ENCODE measurements at places on chromosomes 13 and 19. TPM values are rescaled to one million over a fixed set of nuclear protein-coding genes. Genes with fewer than 3 reads are reported as not detected.
A peak's percentile ranks its signal among the peaks of the same experiment; 100 is the strongest.

GRCh38 chr13:30718661-30719524 lies 16.4 kb upstream of the ALOX5AP start:
- no peak for DNase-seq

DNA sequence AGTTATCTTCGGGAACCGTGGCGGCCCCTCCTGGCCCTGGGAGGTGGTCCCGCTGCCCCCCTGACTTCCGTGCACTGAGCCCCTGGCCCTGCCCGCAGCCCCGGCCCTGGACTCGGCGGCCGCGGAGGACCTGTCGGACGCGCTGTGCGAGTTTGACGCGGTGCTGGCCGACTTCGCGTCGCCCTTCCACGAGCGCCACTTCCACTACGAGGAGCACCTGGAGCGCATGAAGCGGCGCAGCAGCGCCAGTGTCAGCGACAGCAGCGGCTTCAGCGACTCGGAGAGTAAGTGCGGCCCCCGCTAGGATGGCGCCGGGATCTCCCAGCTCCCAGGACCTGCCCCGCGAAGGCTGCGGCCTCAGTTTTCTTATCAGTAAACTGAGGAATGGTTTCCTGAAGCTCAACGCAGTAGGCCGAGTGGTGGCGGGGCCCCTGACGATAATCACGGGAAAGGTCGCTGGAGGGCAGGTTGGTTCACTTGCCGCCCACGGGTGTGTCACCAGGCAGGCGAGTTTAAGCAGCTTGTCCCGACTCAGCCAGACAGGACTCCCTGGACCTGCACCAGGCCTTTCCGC lies 924 bp downstream of the RGCC start:
- peak; percentile 5 for DNase-seq

Gene MAST1
- 17.7 TPM for total RNA-seq

- no peak for DNase-seq
These were observed 65.5 kb downstream of the TSHZ3 start for GRCh38 chr19:31283701-31284100.

Gene SPRED3
- total RNA-seq: 12.0 TPM

DNA sequence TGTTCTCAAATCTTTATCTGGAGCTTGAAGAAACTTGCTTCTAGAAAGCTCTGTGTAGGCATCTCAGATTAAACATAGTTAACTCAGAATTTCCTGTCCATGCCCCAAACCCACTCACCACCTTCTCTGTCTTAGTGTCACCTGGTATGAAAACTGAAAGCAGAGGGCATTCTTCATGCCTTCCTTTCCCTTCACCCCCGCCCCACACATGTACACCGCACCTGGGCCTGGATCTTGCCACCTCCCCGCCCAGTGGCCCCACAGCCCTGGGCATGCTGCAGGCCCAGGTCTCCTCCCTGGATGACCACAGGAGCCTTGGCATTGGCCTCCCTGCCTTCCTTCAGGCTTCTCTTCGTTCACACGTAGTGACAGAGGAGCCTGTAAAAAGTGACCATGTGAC lies 15.8 kb downstream of the CFAP97D2 start:
- no peak for DNase-seq

Gene ZNF556
- total RNA-seq: 0.05 TPM

- no peak for DNase-seq
These were observed 4.1 kb downstream of the GRIN3B start for GRCh38 chr19:1004204-1004802.

Gene ZNF865
- total RNA-seq: 20.3 TPM

GRCh38 chr19:43718627-43719377 lies 2.9 kb downstream of the IRGC start:
- DNase-seq: no peak

Gene LHB
- not detected for total RNA-seq
